ENCODE measurements at places on chromosomes 12 and 14. TPM values are rescaled to one million over a fixed set of nuclear protein-coding genes. Genes with fewer than 3 reads are reported as not detected.

DNA sequence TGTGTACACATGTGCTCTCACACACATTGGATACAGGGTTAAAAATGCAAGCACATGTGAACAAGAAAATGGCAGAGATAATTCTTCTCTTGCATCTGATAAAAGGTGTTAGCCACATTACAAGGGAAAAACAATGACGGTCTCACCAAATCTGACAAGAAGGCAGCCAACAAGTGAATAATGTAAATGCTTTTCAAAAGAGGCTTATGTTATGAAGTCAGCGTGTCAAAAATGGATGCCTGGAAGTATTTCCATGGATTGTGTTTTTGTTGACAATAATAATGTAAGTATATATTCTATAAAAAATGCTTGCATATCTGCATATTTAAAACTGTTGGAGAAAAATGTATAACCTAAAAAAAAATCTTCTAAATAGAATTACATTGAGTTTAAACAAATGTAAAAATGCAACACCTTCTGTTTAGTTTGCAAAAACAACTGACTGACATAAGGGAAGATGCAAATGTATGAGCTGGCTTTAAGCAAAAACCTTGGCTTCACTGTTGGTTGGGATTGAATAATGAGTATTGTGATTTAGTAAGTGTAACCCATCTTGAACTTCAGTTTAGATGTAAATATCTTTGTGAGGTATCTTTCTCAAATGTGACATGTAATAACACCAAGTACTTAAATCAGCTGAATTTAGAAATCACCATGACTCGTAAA is 424.9 kb downstream of the PDZRN4 start:
- no peak for DNase-seq

DNA sequence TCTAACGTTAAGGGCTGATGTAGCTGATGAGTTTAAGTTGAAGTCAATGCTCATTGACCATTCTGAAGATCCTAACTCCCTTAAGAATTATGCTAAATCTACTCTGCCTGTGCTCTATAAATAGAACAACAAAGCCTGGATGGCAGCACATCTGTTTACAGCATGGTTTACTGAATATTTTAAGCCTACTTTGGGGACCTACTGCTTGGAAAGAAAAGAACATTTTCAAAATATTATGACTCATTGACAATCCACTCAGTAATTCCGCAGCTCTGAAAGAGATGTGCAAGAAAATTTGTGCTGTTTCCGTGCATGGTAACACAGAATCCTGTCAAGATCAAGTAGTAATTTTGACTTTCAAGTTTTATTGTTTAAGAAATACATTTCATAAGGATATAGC is 35.0 kb upstream of the NAV3 start:
- DNase-seq = no peak

DNA sequence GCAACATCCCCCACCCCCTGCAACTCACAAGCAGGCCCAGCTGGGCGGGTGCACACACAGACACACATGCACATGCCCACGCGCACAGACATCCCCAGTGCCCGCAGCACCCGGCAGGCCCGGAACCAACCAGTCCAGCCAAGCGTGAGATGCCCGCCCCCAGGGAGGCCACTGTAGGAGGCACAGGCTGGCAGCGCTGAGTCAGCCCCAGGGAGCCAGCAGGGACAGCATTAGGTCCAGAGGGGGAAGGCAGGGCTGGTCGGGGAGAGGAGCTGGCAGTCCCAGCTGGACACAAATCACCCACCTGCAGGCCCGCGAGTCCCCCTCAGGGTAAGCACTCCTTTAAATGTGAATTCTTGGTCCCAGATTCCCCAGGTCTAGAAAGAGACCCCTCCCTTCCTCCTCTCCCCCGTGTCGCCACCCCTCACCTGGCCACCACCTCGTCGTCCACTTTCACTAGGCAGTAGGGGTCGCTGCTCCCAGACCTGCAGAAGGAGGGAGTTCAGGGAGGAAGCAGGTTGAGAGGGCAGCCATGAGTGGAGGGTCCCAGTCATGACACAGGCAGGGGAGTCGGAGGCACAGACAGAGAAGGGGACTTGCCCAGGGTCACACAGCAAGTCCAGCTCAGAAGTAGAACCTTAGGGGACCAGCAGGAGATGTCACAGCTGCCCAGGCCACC is 5.0 kb downstream of the RASAL1 start:
- no peak for DNase-seq

GRCh38 chr14:32201193-32201815 is 541 bp upstream of the RNU6-7 start:
- DNase-seq = peak; percentile 45

- no peak for DNase-seq
Measured at GRCh38 chr14:99147366-99147740, 124.6 kb downstream of the BCL11B start.

- DNase-seq = no peak
Measured at GRCh38 chr14:67331368-67332125, 28.1 kb downstream of the ATP6V1D start.

The WIF1 gene
- total RNA-seq = not detected

The LRRC9 gene
- not detected for total RNA-seq

The VWF gene
- total RNA-seq = 0.31 TPM

DNA sequence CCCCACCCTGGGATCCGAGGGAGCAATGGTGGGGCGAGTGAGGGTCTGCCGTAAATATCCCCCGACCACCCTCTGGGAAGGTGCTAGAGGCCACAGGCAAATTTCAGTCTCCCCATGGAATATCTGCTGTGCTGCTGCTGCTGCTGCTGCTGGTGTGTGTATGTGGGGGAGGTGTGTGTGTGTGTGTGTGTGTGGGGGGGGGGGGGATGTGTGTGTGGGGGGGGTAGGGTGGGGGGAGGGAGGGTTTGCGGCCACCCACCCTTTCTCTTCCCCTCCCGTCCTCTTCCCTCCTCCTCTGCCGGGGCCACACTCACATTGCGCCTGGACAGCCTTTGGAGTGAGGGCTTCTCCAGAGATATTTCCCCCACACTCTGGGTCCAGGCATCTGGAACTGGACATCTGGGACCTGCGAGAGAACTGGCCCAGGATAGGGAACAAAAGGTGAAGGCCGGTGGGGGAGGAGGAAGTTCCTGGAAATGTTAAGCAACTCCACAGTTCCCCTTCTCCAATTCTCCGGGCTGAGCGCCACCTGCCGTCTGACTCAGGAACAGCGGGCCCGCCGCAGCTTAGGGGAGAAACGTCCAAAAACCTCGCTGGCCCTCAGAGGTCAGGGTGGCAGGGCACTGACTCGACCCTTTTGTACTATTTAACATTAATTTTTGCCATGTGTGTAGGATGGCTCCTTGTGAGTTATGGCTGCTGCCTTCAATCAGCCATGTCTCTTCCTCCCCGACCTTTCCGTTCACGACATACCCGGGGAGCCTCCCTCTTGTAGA is at the start of gene C1RL:
TSS of gene C1RL (minus strand) at position 419 of the 776 bp plus-strand sequence. CDS start at position 385, 34 bp downstream.
- peak; percentile 36 for DNase-seq

DNA sequence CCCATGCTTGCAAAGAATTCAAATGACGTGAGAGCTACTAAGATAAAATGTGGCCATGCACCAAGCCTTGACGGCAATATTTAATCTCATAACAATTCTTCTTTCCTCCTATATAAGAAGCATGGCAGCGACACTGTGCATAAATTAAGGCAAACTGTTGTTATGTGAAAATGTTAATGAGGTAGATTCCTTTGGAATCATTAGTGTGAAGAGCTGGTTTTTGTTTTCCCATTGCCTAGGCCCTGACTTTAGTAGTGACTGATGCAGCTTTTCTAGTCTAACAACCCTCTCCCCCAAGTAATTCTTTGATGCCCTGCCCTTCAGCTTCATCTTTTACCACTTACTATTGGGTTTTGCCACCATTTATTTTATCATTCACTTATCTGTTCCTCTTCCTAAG is 10.6 kb upstream of the PSEN1 start:
- no peak for DNase-seq

The BEGAIN gene
- total RNA-seq = 26.5 TPM

GRCh38 chr14:69303086-69303485 is 43.1 kb downstream of the GALNT16 start:
- no peak for DNase-seq

GRCh38 chr12:8698879-8699278 is 1.1 kb downstream of the RIMKLB start:
- no peak for DNase-seq

The NYNRIN gene
- 0.31 TPM for total RNA-seq

GRCh38 chr14:67464377-67464776 is 24.1 kb downstream of the TMEM229B start:
- no peak for DNase-seq
